ENCODE measurements at places on chromosomes 5 and 9.

DNA sequence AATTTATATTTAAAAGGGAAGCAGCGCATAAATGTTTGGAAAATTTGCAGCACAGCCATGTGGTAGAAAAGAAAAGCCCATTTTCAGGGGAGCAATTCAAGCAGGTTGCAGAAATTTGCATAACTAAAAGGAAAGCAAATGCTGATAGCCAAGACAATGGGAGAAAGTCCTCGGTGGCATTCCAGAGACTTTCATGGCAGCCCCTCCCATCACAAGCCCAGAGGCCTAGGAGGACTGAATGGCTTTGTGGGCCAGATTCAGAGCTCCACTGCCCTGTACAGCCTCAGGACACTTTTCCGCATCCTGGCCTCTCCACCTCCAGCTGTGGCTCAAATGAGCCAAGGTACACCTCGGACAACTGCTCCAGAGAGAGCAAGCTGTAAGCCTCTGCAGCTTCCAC lies 462.9 kb downstream of the CDK5RAP2 start:
- DNase-seq, result no peak

DNA sequence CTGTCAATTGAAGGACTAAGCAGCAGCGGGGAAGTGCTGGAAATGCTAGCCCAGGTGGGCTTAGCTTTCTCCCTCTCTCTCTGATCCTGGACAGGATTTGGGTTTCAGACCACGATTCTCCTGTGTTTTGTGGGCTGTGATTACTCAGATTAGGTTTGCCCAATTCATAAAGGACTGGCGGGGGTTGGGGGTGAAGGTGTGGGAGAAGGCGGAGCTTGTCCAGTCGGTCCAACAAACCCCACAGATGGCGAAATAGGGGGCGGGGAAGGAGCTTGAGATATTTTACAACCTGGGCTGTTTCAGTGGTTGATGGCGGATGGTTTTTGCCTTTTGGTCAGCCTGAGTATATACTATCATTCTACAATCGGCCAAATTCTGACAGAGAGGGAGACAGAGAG lies 35.2 kb downstream of the PCDHAC2 start:
- no peak for DNase-seq

DNA sequence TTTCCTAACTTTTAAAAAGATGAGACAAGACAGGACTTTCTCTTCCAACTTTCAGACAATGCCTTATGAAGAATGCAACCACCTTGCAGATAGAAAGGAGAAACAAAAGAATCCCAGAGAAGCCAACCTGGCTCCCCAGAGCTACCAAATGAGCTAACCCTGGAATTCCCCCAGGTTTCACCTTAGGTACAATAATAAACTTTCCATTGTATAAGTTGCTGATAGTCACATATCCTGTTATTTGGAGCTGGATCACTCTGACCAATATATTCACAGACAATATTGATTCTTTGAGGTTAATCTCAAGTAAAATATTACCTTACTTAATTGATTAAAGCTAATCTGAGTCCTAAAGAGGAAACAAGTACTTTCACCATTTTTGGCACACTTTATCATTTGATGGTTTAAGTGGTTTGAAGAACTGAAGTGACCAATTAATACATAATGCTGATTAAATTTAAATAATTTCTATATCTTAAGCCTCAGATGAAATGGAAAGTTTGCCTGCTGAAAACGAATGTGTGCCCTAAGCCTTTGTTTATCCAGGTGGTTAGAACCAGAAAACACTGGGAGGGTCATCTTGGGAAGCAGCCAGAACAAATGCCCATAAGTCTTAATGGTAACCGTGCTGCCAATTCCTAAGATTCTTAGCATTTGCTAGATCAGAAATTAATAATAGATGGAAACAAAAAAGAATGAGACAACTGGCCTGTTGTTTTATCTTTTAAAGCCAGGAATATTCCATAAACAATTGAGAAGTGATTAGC lies 159.6 kb upstream of the SLC12A2 start:
- DNase-seq, result no peak

GRCh38 chr9:35882263-35882848 lies 12.2 kb upstream of the OR13J1 start:
- no peak for DNase-seq

- no peak for DNase-seq
Measured at GRCh38 chr9:93203718-93204469, 20.0 kb downstream of the WNK2 start.

DNA sequence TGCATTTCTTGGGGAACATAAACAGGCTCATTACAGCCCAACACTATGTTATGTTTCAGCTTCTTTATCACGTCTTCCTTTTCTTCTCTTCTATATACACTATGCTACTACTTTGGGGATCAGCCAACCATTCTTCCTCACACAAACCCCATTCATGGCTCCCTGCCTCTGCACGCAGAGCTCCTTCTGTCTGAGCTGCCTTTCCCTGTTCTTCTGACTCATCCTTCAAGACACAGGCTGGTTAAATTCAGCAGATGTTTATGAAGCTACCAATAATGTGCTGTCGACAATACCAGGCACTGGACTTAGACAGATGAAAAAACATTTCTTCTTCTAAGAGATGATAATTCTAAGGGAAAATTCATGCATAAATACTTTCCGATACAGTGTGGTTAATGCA lies 102.5 kb upstream of the TXNDC8 start:
- DNase-seq, result peak; percentile 85

DNA sequence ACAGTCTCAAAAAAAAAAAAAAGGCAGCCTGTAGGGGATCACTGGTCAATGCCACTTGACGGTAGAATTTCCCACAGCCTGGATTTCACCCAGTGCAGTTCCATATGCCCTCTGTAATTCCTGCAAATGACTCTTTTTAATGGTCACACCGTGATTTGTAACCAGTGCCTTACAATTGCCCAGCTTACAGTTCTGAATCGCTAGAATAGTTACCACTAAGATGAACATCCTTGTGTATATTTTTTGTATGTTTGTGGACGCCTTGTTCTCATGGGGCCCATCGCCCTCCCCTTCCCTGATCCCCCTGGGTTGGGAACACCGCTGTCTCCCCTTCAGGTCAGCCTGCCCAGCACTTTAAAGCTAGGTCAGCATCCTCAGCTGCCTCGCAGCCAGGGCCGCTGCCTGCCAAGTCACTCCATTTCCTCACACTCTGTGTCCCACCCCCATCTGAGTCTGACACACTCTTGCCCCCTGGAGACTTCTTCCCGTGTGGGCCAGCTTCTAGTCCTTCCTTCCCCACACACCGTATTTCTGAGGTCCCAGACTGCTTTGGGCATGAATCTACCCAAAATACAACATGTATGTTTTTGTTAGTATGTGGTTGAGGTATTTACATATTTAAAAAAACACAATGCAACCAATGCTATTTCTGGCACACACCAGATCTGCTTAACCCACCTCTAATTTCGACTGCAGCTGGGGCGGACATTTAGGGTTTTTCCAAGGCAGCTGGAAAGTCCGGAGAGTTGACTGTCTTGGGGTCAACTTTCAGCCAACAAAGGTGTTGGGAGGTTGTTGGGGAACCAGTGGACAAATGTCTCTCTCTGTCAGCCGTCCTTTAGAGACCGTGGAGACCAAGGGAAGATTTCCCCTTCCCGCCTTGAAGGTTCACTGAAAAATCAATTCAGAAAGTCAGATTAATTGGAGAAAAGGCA lies 120.5 kb upstream of the NEK6 start:
- no peak for DNase-seq

DNA sequence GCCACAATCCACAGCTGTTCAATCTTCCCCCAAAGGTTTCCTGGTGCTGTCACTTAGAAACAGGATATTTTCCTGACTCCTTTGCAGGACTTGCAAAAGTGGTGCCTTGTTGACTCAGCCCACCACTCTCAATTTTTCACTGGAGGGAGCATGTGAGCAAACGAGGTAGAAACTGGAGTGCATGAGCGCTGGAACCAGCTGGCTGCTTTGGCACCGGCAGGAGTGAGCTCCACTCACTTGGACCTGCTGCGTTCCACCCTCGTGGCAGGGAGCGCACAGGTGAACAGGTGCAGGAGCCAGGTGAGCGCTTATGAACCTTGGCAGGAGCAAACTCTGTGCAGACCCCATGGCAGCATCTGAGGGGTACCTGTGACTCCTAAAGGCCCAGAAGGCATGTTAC lies 364.1 kb upstream of the RORB start:
- no peak for DNase-seq

GRCh38 chr9:71756753-71757152 lies 11.6 kb downstream of the CEMIP2 start:
- DNase-seq, result no peak

DNA sequence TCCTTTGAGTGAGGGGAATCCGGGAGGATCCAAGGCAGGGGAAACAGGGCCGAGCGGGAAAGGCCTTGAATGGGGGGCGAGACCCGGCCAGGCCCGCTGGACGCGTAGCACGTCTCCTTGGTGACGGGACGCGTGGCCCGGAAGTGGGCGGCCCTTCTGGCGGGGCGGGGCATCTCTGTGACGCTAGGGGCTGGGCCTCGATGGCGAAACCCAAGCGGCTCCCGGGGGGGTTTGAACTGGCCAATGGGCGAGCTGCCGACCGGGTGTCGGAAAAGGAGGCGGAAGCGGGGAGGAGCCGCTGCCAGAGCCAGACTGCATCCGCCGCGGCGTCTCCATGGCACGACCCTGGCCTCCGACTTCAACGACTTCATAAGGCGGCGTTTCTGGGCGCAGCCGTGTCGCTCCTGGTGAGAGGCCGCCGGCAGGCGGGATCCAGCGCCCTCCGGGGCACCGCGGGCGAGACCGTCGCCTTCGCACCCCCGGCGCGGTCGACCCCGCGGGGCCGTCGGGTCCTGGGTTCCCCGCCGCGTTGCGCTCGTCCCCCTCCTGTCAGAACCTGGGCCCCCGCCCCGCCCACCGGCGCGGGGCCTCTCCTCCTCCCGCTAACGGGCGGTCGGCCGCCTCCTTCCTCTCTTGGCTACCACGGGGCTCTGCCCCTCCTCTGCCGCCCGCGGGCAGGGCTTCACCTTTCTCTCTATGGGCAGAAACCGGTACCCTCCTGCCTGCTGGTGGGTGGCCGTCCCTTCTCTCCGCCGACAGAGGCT lies at the start of gene ODF2:
Gene ODF2, plus strand, starts transcription at position 158 of the 764 bp plus-strand sequence. Its CDS starts 86 bp downstream, at position 244.
- DNase-seq, result peak; percentile 66

DNA sequence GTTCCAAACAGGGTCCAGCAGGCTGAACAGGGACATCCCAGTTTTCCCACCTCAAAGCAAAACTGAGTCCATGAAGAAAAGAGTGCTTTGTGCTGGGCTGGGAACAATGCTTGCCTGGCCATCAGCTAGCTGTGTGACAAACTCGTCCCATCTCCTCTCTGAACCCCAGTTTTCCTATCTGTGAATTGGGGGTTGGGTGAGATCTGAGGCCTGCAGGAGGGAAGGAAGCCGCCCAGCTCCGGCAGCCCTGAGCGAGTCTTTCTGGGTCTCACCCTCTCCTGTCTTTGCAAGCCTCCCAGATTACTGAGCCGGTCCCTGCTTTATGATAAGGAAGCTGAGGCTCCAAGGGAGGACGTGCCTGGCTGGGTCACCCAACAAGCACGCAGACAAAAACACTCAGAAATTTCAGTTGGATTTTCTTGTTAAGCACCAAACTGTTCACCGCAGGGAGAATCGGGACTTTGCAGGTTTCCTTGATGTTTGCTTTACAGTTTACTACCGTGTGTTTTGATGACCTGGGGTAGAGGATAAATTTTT lies 82.6 kb upstream of the LMX1B start:
- DNase-seq, result no peak

DNA sequence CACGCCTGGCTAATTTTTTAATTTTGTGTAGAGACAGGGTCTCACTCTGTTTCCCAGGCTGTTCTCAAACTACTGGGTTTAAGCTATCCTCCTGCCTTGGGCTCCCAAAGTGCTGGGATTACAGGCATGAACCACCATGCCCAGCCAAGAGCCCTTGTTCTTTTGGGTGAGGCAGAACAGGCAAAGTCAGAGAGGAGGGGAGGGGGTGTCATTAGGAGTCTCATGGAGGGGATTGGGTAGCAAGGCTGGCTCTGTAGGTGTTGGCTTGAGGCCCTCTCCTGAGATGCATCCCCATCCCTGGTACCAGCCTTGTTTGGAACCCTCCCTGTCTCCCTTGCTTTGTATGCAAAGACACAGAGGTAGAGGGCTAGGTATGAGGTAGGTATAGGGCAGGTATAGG lies 24.1 kb downstream of the GSN start:
- DNase-seq, result no peak

DNA sequence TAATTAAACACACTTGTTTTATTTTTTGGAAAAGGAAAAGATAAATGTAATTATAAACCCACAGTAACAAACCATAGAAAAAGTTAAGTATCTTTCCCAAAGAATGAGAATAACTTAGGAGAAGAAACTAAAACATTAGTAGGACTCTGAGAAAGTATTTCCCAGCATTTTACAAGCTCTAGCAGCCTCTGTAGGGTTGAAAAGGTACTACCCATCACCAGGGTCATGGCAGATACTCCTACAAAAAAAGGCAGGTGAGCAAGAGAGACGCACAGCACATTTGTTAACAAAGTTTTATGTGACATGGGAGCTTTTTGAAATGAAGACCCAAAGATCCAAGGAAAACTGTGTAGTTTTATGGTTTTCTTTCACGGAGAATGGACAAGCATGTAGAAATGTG lies 77.7 kb upstream of the FAM169A start:
- no peak for DNase-seq

- peak; percentile 2 for DNase-seq
Measured at GRCh38 chr5:53642061-53642460, 81.6 kb downstream of the NDUFS4 start.

DNA sequence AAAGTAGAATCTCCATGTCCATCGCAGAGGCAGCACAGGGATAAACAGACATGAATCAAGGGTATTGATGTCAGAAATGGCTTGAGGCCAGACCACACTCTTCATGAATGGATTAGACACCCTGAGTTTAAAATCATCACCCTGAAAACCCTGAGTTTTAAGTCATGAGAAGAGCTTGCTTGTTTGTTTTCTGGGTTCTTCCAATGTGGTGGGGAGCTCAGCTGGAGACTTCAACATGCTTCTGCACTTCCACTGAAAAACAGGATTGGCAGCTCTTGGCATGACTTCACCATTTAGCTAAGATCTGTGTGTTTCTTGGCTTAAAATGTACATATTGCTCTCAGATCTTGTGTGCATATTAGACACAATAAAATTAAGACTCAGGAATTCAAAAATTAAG lies 9.8 kb downstream of the GCNT4 start:
- DNase-seq, result no peak

GRCh38 chr9:105342147-105342505 lies 97.7 kb downstream of the SLC44A1 start:
- no peak for DNase-seq

GRCh38 chr5:169153405-169153804 lies 147.5 kb downstream of the SLIT3 start:
- no peak for DNase-seq

GRCh38 chr9:69535911-69536310 lies 136.3 kb downstream of the APBA1 start:
- DNase-seq, result peak; percentile 11

- no peak for DNase-seq
Measured at GRCh38 chr5:51810592-51810991, 427.3 kb downstream of the ISL1 start.

Data from AG09309 (cell line).